ENCODE measurements at places on chromosomes 4 and X.

GRCh38 chrX:48003758-48004457 lies at the start of gene ZNF182:
ZNF182 (minus strand) TSS chrX:48003989; CDS start chrX:48002609, 1,380 bp downstream.
- DNase-seq, result peak; percentile 77

DNA sequence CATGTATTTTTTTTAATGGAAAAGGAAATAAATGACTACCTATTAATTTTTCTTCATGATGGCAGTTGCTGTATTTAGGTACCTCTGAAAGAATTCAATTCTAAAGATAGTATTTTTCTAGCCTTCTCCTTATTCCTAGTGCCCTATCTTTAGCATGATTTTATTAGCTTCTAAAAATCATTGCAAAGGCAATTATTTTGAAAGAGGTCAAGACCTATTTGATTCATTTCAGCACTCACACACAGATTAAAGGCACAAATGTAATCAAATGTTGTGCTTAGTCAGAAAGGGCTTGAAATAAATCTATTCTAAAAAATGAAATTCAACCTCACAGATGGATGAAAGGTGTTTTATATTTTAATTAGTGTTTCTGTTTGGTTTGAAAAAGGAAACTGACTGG lies 74.8 kb upstream of the POF1B start:
- DNase-seq, result no peak

DNA sequence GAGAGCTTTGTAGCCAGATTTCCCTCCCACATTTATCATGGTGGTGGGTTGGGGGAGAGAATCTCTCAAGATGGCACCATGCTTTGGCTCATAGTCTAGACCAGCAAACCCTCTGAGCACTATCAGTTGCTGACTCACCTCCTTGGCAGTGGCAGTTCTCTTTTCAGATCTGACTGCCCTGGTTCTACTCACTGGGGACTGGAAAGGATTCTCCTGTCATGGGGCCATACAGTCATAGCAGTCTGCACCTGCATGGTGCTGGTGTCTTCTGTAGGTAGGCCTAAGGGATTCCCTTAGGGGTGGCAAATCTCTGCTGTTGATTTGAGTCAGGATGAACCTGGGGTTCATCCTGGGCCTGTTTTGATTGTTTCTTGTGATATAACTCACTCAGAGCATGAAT lies 2.6 kb downstream of the TEX13B start:
- no peak for DNase-seq

- no peak for DNase-seq
Observed at GRCh38 chr4:155887847-155888570, 15.5 kb upstream of the TDO2 start.

- DNase-seq, result no peak
Observed at GRCh38 chrX:78029663-78030062, 60.2 kb upstream of the PGAM4 start.

DNA sequence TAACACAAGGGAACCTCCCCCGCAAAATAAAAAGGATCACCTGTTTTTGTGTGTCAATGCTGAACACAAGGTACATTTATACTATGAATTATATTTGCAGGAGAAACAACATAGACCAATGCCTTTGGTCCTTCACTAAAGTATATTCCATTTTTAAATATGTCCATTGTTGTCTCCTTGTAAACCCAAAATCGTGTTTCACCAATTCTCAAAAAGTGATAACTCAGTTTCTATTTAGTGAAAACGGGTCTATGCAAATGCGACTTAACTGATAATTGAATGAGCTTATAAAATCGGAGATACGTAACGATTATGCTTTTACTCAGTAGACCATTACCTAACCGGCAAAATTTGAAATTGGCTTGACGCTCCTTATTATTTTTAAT lies 2.1 kb downstream of the BRWD3 start:
- no peak for DNase-seq

- DNase-seq, result no peak
Observed at GRCh38 chr4:151489462-151490203, 80.7 kb downstream of the FHIP1A start.

GRCh38 chr4:40524366-40525041 lies 105.2 kb downstream of the RBM47 start:
- DNase-seq, result no peak

DNA sequence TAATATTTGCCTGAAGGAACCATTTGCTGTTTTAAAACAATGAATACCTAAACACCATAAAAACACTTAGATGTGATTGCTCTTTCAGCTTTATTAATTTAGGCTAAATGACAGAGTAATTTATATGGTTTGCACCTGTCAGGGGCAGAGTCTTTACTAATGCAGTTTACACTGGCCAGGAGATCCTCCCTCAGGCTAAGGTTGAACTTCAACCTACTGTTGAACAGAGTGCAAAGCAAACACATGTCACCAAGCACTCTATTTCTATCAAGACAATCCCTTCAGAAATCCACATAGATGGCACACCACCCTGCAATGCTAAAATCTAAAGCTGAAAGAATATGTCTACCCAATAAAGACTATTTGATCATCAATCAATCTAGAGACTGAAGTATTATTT lies 147.3 kb downstream of the KLHL13 start:
- DNase-seq, result no peak
